ENCODE measurements at places on chromosomes 16 and 17.

- DNase-seq, result no peak
Observed at GRCh38 chr17:8732406-8733085, 12.1 kb downstream of the CCDC42 start.

- no peak for DNase-seq
Observed at GRCh38 chr17:74373838-74374606, 6.7 kb downstream of the GPR142 start.

DNA sequence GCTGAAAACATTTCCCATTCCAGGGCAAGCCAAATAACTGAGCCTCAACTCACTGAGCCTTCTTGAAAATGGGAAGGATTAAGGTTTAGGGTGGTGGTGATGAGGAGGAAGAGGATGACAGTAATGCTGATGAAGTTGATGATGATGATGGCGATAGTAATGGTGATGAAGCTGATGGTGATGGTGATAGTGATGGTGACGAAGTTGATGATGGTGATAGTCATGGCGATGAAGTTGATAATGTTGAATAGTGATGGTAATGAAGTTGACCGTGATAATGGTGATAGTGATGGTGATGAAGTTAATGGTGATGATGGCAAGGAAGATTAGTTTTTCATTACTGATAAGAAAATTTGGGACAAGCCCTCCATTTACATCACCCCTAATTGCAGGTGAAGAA, 285.8 kb upstream of the DYNLRB2 start:
- no peak for DNase-seq

DNA sequence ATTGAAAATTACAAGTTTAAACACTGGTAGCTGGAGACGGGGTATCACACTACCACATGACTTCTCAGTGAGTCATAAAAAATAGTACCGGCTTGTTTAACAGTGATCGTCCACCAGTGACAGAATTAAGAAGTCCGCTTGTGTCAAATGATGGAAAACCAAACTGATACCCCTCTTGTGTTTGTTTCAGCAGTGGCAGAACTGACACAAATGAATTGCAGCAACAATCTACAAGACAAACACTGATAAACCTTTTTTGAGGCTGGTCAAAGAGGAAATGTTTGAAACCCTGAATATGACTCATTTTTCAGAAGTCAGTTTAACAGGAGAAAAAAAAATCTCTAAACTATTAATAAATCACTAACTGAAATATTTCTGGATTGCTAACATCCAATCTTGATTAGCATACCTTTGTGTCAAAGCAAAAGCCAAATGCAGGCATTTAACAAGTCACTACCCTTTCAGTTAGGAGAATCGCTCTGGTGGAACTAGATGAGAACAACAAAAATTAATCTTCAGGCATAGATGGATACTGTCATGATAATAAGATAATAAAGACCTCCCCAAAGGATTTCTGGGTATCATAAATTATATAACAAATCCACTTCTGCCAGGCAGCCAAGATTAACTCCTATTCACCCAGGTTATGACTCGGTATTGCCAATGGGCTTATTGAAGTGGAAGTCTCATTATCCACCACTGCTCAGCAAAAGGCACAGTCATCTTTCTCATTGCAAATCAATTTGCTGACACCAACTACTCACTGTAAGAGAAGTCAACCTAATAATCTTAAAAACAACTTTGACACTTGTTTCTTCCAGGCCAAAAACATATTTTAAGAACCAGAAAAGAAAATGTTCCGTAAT, 20.8 kb downstream of the DCUN1D3 start:
- DNase-seq, result no peak

GRCh38 chr17:8125154-8125946, 1.4 kb upstream of the HES7 start:
- DNase-seq, result peak; percentile 74

GRCh38 chr16:81445966-81446906, 1.6 kb downstream of the CMIP start:
- DNase-seq, result no peak

- peak; percentile 82 for DNase-seq
Observed at GRCh38 chr16:30527635-30528178, 1.3 kb upstream of the ZNF768 start.

Measured in germinal center (tissue), 1 donor.